ENCODE measurements at places on chromosomes 16 and 17. TPM values are rescaled to one million over a fixed set of nuclear protein-coding genes. Genes with fewer than 3 reads are reported as not detected.

The SOCS3 gene
- 20.5 TPM for polyA plus RNA-seq

The PIRT gene
- not detected for polyA plus RNA-seq

The NTN1 gene
- 8.7 TPM for polyA plus RNA-seq

The MMP28 gene
- polyA plus RNA-seq = 0.14 TPM

The FOXN1 gene
- polyA plus RNA-seq = not detected

The KRTAP17-1 gene
- not detected for polyA plus RNA-seq

The HS3ST4 gene
- polyA plus RNA-seq = not detected

The RPRML gene
- polyA plus RNA-seq = 0.06 TPM

The TP53TG3C gene
- polyA plus RNA-seq = not detected

The MT1A gene
- 127 TPM for polyA plus RNA-seq

DNA sequence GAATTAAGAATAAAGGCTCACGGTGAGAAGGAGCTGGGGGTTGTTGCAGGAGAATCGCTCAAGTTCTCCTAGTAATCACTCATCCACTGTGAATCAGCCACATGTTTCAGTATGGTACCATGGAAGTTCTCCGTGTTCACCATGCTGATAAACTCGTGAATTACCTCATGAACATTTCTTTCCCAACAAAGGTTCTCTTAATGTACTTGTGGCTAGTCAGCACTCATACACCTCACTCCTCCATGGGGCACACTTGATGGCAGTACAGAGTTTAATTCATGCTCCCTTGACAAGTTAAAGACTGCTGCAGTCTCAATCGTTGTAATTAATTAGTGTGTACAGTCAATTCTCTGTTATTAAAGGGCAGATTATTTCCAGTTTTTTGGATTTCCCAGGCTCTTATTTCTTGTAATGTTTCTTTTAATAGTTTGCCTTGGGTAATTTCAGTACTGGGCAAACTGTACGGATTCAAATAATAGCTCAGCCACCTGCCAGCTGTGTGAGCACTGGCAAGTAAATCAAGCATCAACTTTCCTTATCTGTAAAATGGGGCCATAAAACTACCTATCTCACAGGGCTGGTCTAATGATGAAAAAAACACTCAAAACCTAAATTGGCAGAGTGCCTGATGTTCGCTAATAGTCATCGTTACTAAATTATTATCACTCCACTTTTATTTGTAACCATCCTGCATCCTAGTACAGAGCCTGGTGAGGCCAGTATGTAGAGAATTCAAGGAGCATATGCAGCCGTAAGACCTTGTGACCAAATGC is 6.1 kb downstream of the GOT2 start:
- DNase-seq = no peak

DNA sequence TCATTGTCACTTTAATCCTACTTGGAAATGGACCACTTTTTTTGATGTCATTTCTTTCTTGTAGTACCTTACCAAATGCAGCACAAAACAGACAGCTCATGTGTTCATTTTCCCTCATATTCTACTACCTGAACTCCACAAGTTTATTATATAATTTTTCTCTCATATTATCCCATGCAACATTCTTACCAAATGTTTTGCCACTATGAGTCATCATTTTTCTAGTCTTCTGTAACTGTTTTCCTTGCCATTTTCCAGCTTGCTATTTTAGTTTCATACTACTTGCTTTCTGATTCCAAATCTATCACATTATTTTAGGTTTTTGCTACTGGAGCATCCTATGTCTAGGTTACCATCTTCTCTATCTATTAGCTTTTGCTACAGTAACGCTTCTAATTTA is 332.7 kb downstream of the ZFHX3 start:
- DNase-seq = no peak

DNA sequence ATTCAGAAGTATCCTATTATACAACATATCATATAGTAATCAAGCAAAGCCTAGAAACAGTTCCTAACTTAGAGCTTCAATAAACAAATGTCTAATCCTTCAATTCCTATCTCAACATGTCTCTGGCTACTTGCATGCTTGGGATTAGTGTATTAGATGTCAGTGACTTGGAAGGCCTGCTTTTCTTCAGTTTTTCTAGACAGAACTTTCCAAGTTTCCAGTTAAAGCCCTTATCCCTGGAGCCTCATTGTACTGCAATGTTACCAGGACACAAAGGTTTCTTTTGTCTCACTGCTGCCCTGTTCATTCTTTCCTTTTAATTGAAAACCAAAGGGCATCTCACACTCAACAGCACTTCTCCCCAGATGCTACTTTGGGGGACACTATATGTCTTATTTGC is 16.5 kb downstream of the PSME3IP1 start:
- DNase-seq = no peak

GRCh38 chr16:1072526-1073261 is at the start of gene SSTR5:
SSTR5 (plus strand) TSS chr16:1072747; CDS start chr16:1078869, 6,122 bp downstream.
- DNase-seq = no peak

DNA sequence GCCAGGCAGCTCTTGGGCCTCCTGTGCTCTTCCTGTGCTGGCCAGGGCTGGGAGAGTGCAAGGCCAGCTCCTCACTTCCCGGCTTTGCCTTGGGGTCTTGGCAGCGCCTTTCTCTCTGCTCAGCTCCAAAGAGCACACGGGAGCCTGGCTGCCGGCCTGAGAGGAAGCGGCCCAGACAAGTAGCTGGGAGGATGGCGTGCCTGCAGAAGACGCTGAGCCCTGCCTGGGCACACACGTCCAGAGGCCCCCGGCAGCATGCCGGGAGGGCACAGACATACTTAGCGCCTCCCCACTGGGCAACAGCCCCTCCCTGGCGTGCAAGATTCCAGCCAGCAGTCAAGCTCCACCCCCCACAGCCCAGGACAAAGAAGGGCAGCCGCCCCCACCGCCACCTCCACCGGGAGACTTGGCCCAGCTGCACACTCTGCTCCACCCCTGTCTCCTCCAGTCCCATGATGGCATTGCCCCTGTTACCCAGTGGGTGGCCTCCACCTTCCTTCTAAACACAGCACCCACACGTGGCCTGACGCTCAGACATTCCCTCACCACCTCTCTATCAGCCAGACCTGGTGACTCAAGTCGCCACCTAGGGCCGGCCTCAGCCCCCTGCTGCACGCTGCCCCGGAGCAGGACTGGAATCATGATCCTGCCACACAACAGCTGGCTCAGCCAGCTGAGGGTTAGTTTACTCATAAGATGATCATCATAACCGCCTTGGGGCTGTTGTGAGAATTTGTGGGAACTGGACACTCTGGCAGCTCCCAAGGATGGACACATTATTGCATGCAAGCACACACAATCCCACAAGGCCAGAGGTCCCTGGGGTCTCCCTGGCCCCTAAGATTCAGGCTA is 12.4 kb downstream of the SGCA start:
- no peak for DNase-seq

- DNase-seq = no peak
Observed at GRCh38 chr17:36088670-36089338, 1.1 kb downstream of the CCL3 start.

GRCh38 chr16:14097182-14097959 is 26.3 kb downstream of the MRTFB start:
- no peak for DNase-seq

GRCh38 chr17:31452101-31452500 is 60.6 kb downstream of the RAB11FIP4 start:
- DNase-seq = no peak

DNA sequence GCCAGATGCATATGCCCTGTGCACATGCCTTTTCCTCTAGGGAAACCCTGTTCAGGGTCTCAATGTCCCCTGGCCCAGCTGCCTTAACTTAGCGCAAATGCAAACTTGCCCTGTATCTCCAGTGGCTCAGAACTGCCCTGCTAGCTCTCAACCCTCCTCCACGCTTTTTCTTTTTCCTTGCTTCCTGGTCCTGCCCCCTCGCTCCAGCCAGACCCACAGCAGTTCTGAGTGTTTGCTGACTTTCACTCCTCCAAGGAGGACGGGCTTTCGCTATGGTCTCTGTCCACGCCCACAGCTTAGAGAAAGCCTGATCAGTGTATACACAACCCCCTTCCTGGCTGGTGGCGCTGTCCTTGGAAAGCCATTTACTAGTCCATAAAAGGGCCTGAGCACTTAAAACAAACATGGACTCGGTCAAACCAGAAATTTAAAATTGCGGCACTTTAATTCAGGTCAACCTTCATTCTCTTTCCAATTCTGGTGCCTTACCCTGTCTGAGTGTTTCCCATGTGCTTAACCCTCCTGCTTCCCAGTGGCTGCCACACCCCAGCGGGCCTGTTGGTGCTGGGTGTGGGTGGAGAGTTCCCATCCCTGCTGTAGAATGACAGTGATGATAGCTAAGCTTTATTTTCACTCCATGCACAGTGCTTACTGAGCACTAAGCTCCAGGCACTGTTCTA is 15.6 kb upstream of the TMEM98 start:
- no peak for DNase-seq

GRCh38 chr16:80055831-80056230 is 455.3 kb upstream of the MAF start:
- no peak for DNase-seq

- no peak for DNase-seq
Observed at GRCh38 chr16:88763502-88764053, 21.4 kb downstream of the PIEZO1 start.

- no peak for DNase-seq
Observed at GRCh38 chr17:16887523-16888095, 84.3 kb downstream of the TNFRSF13B start.

- no peak for DNase-seq
Observed at GRCh38 chr17:70447588-70447987, 278.3 kb downstream of the KCNJ2 start.

GRCh38 chr16:51024703-51025102 is 126.4 kb downstream of the SALL1 start:
- no peak for DNase-seq

DNA sequence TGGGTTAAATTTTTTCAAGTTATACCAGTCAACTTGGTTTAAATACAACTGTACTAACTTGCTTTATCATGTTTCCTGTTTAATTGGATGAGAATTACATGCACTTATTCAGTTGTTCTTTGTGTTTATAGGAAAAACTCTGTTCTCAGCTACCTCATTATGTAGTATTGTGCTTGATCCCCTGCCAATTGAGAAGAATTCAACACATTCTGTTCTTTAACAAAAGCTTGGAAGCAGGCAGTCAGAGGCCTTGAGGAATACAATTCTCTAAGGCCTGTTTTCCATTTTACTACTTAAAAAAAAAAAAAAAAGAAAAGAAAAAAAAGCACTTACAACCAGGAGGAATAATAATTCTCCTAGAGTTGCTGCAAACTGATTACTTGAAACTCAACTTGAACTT is 60.6 kb upstream of the CMIP start:
- no peak for DNase-seq

DNA sequence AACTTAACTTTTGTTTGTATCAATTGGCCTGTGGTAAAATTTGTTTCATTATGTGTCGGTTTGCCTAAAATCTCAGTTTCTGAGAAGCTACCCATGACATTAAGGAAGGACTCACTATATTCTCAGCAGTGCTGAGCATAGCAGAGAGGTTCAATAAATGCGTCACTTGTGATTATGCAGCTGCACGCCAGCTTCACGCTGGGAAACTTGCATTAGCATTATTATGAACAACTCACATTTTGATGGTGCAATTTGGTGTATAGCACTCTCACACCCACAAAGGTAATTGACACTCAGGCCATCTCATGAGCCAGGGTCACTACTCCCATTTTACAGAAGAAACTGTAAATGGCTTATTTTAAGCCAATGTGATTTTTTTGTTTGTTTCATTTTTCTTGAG is 80.6 kb upstream of the SALL1 start:
- DNase-seq = no peak

DNA sequence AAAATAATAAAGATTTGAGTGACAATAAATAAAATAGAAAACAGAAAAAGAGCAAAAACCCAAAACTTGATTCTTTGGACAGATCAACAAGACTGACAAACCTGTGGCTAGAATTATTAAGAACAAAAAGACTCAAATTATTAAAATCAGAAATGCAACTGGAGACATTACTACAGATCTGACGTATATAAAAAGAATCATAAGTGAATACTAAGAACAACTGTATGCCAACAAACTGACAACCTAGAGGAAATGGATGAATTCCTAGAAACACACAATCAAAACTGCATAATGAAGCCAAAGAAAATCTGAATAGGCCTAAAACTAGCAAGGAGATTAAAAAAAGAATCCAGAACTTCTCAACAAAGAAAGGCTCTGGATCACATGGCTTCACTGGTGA is 47.4 kb downstream of the NETO2 start:
- no peak for DNase-seq

GRCh38 chr16:54936979-54937670 is 6.5 kb downstream of the IRX5 start:
- no peak for DNase-seq

- DNase-seq = no peak
Observed at GRCh38 chr17:68297195-68297594, 5.9 kb downstream of the ARSG start.

DNA sequence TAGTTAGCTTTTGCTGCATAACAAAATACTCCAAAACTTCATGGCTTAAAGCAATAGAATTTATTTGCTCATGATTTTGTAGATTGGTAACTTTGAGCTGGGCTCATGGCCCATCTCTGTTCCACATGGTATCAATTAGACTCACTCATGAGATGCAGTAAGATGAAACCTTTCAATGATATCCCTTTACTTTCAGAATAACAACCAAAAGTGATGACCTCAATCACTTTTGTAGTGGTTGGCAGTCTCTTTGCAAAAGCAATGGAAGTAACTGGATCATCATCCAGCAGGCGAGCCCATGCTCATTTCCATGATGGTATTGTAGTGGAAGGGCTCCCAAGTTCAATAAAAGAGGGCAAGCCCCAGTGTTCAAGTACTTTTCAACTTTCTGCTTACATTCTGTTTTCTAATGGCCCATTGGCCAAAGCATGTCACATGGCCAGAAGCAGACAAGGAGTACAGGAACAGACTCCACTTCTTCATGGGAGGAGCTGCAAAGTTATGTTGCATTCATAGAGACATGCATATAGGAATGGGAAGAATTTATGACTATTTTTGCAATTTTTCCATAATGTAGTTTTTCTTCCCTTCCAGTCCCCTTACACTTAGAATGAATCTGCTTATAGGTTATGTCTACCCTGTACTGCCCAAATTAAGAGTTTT is 41.7 kb downstream of the EFCAB5 start:
- DNase-seq = no peak

DNA sequence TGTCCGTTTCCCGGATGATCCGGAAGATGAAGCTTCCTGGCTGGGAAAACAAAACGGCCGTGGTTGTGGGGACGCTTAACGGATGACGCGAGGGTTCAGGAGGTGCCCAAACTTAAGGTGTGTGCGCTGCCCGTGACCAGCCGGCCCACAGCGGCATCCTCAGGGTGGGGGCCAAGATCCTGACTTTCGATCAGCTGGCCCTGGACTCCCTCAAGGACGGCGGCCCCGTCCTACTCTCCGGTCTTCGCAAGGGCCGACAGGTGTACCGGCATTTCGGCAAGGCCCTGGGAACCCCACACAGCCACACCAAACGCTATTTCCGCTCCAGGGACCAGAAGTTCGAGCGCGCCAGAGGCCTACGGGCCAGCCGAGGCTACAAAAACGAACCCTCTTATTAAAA is 1.1 kb upstream of the C16orf90 start:
- DNase-seq = no peak

DNA sequence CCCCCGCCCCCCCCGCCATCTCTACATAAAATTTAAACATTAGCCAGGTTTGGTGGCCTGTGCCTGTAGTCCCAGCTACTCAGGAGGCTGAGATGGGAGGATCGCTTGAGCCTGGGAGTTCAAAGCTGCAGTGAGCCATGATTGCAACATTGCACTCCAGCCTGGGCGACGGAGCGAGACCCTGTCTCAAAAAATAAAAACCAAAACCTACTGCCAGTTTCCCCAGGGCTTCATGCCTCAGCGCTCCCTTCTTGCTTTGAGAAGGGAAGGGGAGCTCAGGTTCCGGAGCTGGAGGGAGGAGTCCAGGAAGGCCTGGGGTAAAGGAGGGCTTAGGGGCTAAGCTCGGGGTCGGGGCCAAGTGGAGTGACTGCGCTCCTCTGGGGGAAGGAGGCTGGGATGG is 20.5 kb downstream of the PLCD3 start:
- DNase-seq = no peak

Data from liver (tissue), 10 donors.